ENCODE measurements at places on chromosomes 2 and 18.

- DNase-seq = no peak
These were observed 930.0 kb upstream of the KLHL29 start for GRCh38 chr2:22454826-22455485.

DNA sequence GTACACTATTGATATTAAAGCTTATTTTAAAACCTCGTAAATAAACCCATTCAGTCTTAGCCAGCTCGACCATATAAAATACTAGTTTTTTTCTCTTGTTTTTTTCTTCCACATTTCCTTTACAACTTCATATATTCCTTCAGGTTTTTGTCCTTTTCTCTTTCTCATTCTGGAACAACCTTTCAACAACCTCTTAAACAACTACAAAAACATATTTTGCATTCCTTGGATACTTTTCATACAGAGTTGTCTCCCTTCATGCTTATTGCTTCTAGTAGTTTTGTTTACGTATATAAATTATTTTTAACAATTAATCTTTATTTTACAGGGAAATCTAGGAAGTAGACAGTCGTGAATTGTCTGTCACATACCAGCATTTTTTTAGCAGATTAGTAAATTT, 41.2 kb downstream of the COMMD1 start:
- no peak for DNase-seq

GRCh38 chr18:50769463-50769862, 50.4 kb downstream of the MRO start:
- no peak for DNase-seq

DNA sequence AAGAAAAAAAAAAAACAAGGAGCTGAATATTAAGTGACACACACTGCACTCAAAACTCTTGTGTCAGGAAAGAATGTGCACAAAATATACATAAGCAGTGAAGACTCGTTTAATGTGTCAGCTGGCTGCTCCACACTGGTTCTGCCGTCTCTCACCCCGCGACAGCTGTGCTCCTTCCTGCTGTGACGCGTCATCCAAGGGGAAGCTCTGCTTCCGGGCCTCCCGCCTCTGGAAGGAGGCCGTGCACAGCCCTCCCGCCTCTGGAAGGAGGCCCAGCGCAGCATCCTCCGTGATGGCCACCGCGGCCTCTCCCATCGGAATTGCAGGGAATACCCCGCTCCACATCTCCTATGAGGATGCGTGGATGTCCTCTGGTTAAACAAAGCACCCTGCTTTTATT, 151.0 kb downstream of the HDAC4 start:
- DNase-seq = no peak

GRCh38 chr2:212908682-212909435, 242.6 kb downstream of the IKZF2 start:
- DNase-seq = no peak

DNA sequence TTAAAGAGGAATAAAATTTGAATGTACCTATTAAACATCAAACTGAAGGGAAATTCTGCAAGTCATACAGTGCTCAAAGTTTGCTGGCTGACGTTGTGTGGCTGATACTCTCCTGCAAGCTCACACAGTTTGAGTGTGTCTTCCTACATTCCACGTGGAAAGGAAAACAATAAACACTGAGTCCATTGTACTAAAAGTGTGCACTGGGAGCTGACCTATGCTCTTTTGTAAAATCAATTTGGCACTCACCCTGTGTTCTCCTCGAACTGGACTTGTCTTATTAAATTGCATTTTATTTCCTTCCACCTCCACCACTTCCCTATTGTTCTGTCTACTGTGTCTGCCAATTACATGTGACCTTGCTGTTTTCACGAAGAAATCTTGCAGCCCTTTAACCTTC, 458.0 kb downstream of the CPS1 start:
- DNase-seq = no peak

- DNase-seq = no peak
These were observed 407.7 kb upstream of the SLC8A1 start for GRCh38 chr2:40859617-40860016.

GRCh38 chr18:75034937-75035336, 174.0 kb downstream of the PTGR3 start:
- no peak for DNase-seq

DNA sequence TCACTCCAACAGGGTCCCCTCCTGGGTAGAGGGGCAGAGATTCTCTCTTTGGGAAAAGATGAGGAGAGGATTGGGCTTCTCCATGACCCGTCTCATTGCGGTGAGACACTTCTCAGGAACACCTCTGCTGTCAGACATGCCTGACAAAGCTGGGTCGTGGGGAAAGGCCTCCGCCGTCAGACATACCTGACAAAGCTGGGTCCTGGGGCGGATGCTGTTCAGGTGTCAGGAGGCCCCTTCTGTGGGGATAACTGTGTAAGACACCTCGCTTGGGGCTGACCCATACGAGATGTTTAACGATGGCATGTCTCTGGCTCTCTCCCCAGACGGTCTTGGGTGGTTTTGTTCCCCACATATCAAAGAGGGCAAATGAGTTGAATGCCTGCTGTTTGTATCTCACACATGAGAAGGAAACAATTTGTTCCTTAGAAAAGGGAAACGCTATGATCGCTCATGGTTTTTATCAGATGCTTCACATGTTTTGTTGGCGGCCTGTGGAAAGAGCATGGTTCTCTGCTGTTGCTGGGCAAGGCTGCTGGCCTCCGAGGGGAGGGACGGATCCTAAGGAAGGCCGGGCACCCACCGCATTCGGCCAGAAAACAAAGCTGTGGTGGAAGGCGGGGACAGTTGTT, 40.8 kb upstream of the PXDN start:
- DNase-seq = no peak

DNA sequence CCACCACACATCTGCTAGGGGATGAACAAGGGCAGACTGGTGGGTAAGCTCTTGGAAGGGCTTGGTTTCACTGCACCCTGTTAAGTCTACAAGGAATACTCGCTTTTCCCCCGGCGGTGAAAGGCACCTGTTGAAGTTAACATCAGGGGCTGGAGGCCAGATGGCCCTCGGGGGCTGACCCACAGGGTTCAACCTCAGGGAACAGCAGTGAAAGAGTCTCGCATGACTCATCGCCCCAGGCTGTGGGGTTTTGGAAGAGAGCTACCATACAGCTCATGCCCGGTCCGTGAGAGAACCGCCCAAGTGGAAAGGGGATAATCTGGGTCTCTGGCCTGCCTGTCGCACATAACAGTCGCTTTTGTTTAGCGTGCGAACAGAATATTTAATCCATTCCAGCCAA, 748.0 kb downstream of the DPP10 start:
- no peak for DNase-seq

DNA sequence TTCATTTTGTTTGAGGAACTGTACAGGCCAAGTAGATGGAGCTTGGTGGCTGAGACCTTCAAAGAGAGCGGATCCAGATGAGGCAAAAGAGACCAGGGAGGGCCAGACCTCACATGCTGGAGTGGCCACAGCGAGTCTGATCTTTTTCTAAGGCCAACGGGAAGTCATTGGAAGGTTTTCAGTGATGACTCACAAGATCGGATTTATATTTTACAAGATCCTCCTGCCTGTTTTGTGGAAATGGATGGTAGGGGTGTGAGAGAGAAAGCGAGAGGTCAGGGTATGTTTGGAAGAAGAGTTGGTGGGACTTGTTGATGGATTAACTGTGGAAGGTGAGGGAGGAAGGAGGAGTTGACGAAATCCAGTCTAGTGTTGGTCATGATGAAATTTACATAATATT, 44.6 kb upstream of the TUBA3D start:
- no peak for DNase-seq

GRCh38 chr2:122193622-122194021, 438.2 kb downstream of the TSN start:
- no peak for DNase-seq

GRCh38 chr2:232757905-232758304, 18.5 kb downstream of the KCNJ13 start:
- no peak for DNase-seq

DNA sequence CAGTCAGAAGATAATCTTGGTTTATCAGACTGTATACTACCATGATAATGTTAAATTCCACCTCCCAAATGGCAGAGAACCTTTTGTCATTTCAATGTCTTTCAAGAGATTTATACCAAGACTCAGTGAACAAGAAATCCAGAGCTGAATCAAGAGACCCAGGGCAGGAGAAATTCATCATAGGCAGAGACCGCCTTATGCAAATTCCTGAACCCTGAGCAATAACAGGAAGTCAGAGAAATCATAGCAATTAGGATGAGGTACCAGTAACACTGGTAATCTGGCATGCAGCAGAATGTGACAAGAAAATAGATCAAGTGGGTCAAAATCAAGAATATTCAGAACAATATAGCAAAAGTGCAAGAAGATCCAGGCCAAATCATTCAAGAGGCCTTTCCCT, 412.4 kb upstream of the LRATD1 start:
- DNase-seq = no peak

- DNase-seq = no peak
These were observed 89.8 kb upstream of the ITGB6 start for GRCh38 chr2:160289831-160290230.

- DNase-seq = no peak
These were observed 75.7 kb upstream of the CDCA7 start for GRCh38 chr2:173278794-173279526.

DNA sequence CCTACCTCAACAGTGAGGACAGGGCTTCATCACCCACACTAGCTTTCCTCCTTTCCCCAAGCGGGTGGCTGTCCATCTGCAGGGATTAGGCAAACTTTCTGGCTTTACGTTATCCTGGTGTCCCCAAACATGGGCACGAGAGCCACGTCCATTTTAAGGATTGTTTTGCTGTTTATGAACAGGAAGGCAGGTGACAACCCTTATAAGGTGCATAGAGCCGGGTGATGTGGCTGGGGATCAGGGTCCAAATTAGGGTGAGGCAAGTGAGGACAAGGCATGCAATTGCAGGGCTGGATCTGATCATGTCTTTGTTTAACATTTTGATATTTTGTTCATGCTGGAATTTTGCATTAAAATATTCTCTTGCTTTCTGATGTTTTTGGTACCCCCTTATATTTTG, 27.6 kb upstream of the ITGA6 start:
- no peak for DNase-seq

- no peak for DNase-seq
These were observed 564.0 kb downstream of the TNS1 start for GRCh38 chr2:217438821-217439220.

DNA sequence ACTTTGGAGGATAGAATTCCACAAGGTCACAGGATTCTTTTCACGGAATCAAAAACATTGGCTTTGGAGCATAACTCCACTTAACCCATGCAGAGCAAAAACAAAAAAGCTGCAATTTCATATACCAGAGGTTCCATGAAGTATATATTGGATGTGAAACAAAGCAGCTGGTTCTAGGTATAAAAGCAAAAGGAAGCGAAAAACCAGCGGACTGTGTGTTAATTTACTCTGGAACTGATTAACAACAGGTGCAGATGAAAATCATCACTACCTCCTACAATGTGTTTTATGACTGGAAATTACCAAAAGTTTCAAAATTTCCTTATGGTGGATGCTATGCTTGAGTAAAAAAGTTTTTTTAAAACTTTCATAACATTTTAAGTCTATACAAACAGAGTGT, 54.4 kb upstream of the LINC00305 start:
- DNase-seq = no peak

GRCh38 chr18:43061318-43061717, 54.2 kb downstream of the RIT2 start:
- no peak for DNase-seq

DNA sequence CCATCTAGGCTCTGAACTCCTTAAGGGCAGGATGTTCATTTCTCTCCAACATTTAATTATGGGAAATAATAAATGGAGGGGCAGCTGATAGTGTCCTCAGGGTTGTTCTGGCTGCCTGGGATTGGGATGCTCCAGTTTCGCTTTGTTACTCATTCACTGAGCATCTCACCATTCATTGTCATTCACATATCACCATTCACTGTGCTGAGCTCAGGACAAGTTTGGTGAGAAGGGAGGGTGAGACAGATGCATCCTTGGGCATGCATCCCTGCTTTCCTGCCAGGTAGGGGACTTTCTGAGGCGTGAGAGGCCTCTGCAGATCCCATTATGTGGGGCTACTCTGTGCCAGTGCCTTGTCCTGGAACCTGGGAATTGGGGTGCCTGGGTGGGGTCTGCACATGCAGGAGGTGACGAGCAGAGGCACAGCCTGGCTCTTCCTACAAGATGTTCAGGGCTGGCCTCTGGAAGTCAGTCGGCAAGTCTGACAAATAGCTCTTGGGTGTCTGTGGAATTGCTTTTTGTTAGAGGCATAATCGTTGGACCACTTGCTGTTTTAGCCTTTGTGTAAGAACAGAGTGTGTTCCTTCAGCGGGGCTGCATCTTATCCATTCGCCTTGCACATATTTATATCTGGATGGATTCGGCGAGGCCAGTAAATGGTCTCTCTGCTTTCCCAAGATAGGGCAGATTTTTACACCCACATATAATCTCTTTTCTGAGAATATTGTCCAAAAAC, 323.2 kb upstream of the THSD7B start:
- no peak for DNase-seq

DNA sequence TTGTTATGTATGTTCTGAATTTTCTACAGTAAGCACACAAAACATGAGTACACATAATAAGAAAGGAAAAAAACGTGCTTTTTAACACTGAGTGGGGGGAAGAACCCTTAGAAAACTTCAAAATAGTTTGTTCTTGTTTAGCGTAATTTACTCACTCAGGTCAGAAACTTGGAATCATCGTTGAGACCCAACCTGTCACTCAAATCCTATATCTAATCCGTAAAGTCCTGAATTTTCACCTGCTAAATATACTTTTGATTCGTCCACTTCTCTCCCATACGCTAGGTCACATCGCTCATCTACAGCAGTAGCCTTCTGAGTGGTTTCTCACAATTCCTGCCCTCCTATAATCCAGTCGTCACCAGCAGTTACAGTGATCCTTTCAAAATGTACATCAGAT, 767 bp downstream of the TPRKB start:
- DNase-seq = no peak

GRCh38 chr2:46984642-46985476, 69.3 kb upstream of the MCFD2 start:
- DNase-seq = peak; percentile 34

Measured in activated naive CD8-positive, alpha-beta T cell treated with anti-CD3 and anti-CD28 coated beads, Interleukin-2, amount 50 U/mL, for 16 hours (primary cell).